ENCODE measurements at places on chromosomes 5 and 9.

DNA sequence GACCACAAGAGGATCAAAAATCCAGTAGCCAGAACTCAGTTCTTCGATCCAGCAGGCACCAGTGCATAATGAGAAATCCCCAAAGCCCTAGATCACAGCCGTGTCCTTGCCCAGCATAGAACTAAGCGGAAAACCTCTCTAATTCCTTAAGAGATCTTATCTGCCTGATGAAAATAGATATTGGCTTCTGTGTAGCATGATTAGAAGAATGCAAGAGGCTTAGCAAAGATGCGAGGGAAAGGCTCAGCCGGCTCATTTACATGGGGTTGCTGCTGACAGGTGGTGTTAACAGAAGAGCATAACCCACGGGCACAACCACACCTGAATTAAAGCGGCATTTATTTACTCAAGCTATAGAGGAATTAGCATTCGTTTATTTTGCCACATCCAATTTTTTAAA lies 400.0 kb upstream of the ADAMTS16 start:
- DNase-seq = no peak

DNA sequence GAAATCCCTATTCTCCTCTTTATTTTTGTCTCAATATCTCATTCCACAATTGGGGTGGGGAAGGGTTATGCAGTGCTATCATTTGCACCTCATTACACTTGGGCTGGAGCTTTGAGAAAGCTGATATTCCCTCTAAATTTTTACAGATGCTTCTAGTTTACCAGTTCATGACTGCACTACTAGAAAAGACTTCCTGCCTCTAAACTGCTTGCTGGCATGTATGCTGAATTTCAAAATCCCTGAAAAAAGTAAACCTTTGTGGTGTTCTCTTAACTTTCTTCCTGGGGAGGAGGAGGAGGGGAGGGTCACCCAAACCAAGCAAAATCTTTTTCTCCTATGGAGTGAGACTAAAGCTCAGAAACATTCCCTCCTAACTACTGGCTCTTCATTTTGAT lies 45.1 kb downstream of the BNC2 start:
- no peak for DNase-seq

GRCh38 chr5:58499941-58500340 lies 8.7 kb downstream of the GAPT start:
- no peak for DNase-seq

DNA sequence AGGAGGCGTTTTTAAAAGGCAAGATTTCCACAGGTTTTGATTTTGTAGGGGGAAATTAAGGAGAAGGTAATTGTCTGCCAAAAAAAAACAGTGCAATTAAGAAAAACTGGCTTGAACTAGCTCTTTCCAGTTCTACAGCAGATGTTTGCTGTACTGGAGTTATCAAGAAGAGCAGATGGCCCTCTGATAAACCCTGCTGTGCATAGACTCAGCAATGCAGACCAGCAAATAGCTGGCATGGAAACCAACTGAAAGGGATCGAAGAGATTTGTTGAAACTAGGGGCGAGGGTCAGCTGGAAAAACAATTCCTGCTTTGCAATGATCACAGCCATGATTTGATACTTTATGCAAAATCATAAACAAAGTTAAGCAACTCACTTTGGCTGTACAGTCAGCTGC lies 17.8 kb upstream of the BHMT start:
- no peak for DNase-seq

DNA sequence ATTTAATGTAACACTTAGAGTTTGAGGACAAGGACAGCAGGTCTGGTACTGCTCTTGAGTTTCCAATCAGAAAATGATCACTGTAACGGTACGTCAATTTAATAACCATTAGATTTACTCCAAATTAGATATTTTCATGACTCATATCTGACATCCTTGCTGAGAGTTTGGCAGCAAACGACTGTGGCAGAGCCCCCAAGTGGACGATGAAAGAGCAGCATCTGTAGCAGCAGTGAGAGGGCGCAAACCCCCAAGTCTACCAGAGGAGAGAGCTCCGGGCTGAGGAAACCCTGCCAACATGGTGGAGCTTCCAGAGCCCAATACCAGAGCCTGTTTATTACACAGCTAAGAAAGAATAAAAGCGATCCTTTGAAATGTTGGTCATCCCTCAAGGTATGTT lies 73.2 kb upstream of the EPB41L4A start:
- DNase-seq = no peak

- no peak for DNase-seq
Observed at GRCh38 chr5:152694231-152694630, 289.2 kb upstream of the NMUR2 start.

DNA sequence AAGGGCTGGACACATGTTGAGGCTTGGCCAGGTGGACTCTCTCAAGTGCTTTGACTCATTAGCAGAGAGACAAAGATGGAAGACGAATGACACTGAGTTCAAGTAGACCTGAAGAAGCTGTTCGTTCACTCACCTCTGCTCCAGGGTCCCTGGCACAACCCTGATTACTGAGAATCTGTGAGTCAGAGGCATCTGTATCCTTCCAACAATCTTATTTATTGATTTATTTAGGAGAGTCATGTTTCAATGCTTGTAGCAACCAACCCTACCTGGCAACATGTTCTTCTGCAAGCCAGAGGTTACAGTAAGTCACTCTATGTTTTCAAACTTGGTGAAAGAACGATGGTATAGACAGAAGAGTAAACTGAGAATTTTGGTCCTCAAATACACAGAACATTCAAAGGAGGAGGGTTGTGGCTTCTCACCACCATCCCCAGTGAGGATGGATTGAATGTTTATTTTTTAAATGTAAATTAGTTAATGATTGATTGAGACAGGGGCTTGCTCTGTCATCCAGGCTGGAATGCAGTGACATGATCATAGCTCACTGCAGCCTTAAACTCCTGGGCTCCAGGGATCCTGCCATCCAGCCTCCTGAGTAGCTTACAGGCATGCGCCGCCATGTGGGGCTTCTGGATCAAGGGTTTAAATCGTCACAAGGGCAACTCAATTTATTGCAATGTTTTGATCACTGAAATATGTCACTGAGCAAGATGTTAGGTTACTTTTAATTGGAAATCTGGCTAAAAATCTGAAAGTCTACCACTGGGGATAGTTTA lies 55.7 kb upstream of the CARTPT start:
- DNase-seq = no peak

DNA sequence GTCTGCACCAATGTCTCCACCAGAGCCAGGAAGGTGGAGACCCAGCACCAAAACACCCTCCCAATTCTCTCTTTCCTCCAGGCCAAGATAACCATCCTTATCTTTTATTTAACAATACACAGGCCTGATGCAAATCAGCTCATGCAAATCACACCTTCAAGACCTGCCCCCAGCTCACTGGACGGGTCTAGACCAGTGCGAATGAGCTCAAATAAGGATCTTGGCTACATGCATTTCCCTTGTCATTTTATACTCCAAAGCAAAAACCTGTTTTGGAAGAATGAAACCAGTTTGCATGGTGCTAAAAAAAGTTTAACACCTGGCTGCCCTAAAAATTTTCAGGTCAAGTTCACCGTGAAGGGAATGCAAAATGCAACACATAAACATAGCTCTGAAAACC lies 31.9 kb upstream of the DAPK1 start:
- DNase-seq = no peak

- DNase-seq = no peak
Observed at GRCh38 chr9:91126761-91127445, 234.8 kb downstream of the AUH start.

DNA sequence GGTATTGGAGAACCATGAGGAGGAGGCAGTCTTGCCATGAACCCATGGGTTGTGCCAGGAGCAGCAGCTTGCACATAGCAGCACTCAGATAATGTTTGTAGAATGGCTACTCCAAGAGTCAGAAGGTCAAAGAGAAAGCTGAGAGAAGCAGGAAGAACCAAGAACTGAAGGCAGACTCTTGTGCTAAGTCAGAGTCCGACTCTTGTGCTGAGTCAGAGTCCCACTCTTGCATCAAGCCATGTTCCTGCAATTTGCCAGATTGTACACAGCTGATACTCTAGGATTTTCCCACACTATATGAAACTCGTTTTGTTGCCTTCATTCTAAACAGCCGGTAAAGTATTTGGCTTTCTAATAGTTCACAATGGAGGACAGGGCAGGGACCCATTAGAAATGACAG lies 26.2 kb upstream of the HSPA9 start:
- no peak for DNase-seq

- DNase-seq = no peak
Observed at GRCh38 chr5:39423331-39423751, 1.4 kb downstream of the DAB2 start.

- no peak for DNase-seq
Observed at GRCh38 chr9:109164042-109164441, 3.0 kb downstream of the FRRS1L start.

GRCh38 chr5:16794269-16794913 lies 141.7 kb downstream of the MYO10 start:
- no peak for DNase-seq

- no peak for DNase-seq
Observed at GRCh38 chr5:150750469-150750868, 8.3 kb downstream of the DCTN4 start.

DNA sequence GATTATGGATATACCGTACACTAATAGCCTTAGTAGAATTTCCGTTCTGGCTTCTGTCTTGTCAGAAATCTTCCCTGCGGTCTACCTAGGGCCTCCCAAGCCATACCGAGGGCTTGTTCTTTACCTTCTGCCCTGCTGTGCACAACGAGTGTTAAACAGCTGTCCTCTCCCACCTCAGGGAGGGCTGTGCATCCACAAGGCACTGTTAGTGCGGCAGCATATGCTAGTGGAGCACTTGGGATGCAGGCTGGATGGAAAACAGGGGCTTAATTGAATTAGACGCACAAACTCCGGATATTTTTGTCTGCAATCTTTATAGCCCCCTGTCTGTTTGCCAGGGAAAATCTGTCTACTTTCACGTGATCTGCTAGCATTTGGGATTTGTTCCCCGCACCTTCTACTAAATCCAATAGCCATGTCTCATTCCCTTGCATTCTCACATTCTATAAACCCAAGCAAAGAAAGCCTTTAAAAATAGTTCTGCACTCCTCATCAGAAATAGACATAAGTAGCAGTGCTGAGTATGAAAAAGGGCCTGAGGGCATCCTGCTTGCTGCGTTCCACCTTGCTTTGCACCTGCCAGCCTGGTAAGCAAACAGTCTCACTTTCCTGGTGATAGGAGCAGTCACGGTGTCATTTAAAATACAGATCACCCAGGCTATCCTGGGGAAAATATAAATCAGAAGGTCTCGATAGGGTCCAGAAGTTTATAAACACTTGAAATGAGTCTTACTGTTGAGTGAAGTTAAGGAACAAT lies 382.6 kb downstream of the RASEF start:
- DNase-seq = no peak

DNA sequence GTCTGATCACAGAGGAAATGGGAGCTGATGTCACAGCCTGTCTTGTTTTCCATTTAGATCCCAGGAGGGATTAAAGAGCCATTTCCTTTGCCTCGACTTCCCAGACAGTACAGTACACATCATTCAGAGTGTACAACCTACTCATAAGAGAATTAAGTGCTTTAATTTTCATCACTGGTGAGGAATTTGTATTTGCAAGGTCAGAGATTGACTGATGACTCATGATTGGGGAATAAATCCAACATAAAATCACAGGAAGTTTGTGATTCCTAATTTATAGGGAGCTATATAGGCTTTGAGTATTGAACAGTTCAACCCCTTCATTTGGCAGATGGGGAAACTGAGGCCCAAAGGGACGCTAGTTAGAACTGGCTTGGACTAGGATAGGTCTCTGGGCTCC lies 4.1 kb upstream of the TOMM5 start:
- DNase-seq = no peak

DNA sequence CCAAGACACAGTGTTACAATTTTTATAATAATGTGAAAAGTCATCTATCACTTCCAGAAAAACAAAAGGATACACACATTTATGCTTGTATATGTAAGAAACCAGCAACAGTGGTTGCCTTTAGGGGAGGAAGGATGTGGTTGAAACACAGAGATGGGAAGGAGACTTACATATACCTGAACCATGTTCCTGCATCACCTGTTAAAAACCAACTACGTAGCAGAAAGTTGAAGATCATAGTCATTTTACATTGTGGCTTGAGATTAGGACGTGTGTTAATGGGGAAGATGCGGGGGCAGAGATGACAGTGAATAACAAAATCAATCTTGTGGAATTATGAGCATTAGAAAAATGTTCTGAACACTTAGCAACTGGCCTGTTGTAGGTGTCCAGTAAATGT lies 307.3 kb downstream of the MLLT3 start:
- no peak for DNase-seq

DNA sequence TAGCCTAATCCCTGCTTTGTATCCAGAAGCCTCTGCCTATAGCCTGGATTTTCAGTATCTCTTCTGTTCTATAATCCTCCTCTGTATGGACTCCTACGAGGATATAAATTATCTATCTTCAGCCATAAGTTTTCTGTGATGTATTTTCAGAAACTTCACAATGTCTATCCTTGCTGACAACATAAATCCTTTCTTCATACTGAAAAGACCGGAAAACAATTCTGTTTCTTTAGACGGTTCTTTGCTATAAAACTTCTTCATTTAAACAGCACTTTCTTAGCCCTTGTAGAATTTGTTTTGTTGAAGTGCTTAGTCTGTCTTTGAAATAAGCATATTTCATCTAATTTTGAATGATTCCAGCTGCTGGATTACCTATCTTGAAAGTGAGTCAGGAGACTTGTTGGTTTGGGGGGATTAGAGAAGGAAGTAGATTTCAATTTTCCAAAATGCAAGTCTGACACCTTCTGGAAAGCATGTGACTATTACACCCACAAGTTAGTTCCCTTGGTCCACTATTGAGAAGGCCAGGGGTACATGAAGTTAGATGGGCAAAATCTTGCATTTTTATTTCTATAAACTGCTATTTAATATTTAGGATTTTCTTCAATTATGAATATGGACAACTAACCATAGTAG lies 96.3 kb upstream of the RANBP3L start:
- DNase-seq = no peak

DNA sequence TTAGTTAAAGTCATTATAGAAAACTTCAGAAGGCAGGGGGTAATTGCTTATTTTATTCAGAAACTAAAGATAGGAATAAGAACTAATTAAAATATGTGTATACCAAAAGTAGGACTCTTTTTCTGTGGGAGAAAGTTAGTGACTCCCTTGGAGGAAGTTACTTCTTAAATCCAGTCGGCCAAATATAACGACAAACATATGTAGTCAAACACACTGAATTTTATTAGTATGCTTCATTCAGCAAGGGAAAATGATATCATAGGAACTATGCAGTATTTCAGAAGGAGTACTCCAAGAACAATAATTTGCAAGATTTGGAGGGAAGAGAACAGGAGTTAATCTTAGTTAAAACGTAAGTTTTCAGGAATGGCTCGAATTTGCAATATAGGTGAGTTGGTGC lies 432.6 kb downstream of the CYLC2 start:
- DNase-seq = no peak

GRCh38 chr9:18906656-18907395 lies 126.2 kb downstream of the SAXO1 start:
- DNase-seq = no peak
